ENCODE measurements at places on chromosomes 2 and 18.

- DNase-seq: no peak
Observed at GRCh38 chr2:17538022-17538843, 2.3 kb upstream of the VSNL1 start.

DNA sequence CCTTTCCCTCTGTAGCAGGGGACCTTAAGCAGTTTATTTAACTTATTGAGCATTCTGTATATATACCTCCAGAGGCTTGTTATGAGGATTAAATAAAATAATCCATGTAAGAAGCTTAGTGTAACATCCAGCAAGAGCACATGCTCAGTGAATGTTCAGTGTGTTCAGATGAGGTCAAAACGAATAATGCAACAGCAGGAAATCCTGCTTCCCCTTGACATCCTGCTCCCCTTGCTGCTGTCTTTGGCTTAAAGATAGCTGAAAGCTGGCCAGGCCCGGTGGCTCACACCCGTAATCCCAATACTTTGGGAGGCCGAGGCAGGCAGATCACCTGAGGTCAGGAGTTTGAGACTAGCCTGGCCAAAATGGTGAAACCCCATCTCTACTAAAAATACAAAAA, 68.7 kb downstream of the COL4A4 start:
- DNase-seq: no peak

DNA sequence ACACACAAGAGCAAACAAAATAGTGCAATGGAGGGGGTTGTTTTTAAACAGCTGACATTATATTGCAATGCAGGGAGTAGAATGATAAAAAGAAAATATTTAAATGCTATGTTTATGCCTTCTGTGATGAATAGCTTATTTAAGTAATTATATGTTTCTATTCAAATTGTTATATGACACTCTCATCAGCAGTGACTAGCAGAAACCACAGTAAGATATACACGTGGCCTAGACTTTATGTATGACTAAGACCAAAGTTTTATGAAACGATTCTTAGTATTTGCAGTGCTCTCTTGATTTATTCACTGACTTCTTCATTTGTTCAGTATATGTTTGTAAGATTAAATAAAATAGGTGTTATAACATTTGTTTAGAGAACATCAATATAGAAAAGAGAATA, 26.1 kb upstream of the C1D start:
- no peak for DNase-seq

DNA sequence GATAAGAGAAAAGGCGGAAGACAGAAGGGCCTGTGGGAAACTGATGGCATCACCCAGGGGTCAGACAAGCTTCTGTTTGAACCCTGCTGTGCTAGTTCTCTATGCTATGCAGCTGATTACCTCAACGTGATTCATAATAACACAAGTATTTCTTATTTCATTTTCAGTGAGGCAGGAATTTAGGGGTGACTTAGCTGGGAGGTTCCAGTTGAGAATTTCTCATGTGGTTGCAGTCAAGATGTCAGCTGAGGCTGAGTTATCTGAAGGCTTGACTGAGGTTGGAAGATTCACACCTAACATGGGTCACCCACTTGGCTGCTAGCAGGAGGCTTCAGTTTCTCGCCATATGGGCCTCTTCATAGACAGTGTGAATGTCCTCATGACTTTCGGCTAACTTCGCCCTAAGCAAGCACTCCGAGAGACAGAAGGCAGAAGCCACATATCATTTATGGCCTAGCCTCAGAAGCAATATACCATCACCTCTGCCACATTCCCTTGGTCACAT, 34.0 kb upstream of the TMEM131 start:
- no peak for DNase-seq

Measured in CD4-positive, alpha-beta T cell treated with Interleukin-6 for 4 hours (primary cell).